ENCODE measurements at places on chromosomes 1 and 21. TPM values are rescaled to one million over a fixed set of nuclear protein-coding genes. Genes with fewer than 3 reads are reported as not detected.

Gene KIF17
- total RNA-seq: 5.7 TPM

Gene RAP1A
- 31.4 TPM for total RNA-seq

- no peak for DNase-seq
Measured at GRCh38 chr1:152024223-152024622, 12.6 kb downstream of the S100A11 start.

DNA sequence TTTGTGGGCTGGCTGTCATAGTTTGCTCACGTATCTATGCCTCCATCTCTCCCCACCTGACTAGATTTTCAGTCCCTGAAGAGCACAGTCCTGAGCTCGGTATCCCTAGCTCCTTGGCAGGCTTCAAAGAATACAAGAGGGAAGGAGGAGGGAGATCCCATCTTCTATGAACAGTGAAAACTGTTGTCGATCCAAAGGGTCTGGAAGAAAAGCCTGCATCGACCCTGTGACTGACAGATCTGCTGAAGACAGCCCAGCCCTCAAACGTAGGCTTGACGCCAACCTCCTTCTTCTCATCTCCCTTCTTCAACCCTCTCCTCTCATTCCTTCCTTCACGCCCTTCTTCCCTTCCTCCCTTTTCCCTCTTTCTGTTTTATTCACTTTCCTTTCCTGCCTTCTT is 13.3 kb upstream of the ADORA1 start:
- peak; percentile 36 for DNase-seq

DNA sequence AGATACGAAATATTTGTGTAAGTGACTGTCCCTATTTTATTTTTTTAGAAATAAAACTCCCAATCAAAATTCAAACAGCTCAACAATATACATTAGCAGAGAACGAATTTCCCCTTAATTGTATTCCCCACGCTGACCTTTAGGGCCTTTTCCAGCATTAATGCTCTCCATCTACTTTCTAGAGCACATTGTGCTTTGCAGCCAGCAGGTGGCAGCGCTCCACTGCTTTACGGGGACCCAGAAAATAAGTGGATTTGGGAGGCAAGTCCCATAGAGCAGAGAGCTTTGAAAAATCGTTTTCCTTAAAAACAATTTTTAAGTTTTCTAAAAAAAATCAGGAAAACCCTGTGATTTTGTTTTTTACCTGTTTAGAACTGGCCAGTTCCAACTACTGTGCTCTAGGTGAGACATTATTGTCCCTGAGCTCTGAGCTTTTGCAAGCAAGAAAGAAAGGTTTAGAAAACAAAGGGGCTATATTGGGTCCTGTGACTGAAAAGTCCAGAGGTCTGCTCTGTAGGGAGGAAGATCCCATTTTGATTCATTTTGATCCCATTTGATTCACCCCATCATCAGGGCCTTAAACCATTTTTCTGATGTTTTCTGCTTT is 144.4 kb upstream of the ZNF644 start:
- DNase-seq: no peak

GRCh38 chr1:27655151-27655937 is 16.6 kb downstream of the IFI6 start:
- no peak for DNase-seq

- no peak for DNase-seq
Measured at GRCh38 chr21:31566611-31567010, 92.9 kb upstream of the SOD1 start.

Measured in lower leg skin (tissue), 4 donors.